Stimulated activated CD4-positive, alpha-beta T cell treated with anti-CD3 and anti-CD28 coated beads, Interleukin-4, amount 100 ng/mL, for 24 hours (primary cell): ENCODE measurements at places on chromosomes 3 and 15.

DNA sequence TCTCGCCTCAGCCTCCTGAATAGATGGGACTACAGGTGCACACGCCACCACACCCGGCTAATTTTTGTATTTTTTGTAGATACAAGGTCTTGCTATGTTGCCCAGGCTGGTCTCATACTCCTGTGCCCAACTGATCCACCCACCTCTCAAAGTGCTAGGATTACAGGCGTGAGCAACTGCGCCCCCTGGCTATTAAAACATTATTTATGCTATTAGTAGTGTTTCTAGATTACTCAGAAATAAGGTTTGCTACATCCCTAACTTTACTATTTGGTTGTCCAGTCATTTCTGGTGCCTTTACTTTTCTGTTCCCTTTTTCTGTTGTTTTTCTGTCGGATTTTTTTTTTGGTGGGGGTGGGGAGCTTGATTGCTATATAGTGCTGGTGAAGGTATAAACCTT lies 393.6 kb upstream of the TPM1 start:
- no peak for DNase-seq

DNA sequence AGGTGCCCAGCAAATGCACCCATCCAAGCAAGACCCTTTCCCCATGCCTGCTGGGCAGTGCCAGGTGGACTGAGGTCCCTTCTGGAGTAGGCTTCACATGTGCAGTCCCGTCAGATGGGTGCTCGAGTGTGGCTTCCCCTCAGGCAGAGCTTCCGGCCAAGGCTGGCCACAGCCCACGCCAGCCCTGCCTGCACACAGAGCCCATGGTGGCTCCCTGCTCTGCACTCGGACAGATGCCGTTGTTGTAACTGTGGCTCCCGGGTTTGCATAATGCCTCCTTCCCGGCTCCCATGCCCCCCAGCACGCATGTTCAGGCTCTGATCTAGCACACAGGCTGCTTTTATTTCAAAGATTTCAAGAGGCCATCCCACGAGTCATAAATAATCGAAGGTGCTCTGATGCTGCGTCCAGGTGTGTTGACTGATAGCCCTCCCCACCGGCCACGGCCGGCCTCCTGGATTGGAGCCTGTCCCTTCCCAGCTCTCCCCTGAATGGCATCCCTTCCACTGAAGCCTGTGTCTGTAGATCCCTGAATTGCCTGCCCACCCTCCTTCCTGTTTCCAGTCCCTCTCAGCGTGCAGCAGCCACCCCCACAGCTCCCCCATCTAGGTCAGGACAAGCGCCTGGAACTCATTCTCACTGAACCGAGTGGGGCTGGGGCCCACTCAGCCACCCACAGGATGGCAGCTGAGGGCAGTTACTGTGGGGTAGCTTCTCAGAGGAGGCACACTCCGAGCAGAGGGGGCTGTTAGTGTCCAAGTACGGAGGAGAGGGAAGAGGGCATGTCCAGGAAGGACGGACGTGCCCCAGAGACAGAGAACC lies 100.0 kb upstream of the LINGO1 start:
- no peak for DNase-seq

DNA sequence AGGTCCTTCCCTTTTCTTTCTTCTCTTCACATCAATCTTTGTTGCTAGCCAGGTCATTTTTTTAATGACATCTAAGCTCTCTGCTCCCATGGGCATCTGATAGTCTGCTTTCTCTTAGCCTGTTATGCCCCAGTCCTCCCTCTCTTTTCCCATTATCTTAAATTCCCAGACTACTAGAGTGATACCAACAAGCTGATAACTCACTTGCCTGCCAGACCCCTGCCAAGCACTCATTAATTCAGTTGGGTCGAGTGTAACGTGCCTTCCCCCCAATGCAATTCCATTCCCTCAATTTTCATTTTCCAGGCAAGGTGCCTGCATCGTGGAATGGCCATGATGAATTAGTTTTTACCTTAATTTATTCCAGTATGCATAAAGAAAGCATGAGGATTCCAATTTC lies 450.8 kb upstream of the ADAMTS9 start:
- DNase-seq: no peak

DNA sequence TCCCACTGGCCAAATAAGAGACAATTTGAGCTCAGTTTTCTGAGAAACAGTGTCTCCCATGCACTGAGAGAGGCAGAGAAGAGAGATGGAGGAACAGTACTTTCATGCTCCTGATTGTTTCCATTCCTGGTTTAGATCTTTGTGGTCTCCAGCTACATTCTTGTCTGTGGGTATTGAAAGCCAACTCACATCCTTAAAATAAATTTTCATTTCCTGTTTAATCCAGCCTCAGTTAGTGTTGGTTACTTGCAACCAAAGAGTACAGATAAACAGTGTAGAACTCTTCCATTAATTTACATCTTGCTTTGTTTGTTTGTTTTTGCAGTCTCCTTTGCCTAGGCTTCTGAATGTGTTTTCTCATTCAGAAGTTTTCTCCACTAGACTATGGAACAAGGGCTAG lies 123.7 kb upstream of the CLSTN2 start:
- DNase-seq: no peak

- no peak for DNase-seq
These were observed 55.7 kb upstream of the NR2E3 start for GRCh38 chr15:71754660-71755059.

GRCh38 chr15:33411596-33412540 lies 101.1 kb downstream of the RYR3 start:
- DNase-seq: no peak

DNA sequence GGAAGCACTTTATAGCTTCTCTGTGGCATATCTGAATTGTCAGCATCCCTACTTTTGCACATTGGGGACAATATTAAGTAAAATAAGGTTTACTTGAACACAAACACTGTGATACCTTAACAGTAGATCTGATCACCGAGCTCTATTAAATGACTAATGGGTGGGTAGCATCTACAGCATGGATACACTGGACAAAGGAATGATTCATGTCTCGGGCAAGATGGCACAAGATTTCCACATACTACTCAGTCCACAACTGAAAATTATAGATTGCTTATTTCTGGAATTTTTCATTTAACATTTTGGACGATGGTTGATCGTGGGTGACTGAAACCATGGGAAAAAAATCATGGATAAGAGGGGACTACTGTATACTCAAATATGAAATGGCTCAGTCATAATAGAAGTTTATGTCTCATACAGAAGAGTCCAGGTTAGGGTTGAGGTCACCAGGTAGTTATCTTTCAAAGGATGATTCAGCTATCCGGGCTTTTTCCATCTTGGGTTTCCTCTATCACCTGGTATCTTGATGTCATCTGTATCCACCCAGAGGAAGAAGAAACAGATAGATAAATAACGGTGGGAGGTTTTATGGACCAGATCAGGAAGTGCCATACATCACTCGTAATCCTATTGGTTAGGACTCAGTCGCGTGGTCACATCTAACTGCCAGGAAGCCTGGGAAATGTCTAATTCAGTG lies 320.0 kb upstream of the RARB start:
- DNase-seq: no peak

- DNase-seq: no peak
These were observed 12.5 kb upstream of the IL16 start for GRCh38 chr15:81184188-81184587.

DNA sequence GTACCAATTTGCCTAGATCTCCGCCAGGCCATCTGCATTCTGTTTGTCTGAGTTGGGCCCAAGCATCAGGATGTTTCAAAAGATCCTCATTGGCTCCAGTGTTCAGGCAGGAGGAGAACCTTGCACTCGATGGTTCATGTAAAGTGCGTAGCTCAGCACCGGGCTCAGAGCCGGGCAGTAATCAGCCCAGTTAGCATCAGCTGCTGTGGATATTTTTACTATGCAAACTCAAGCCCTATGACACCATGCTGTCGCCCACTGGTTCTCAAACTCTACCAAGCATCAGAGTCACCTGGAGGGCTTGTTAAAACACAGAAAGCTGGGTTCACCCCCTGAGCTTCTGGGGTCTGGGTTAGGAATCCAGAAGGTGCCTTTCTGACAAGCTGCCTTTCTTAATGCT lies 310.8 kb downstream of the SHQ1 start:
- no peak for DNase-seq

- DNase-seq: no peak
These were observed 101.1 kb downstream of the RPLP1 start for GRCh38 chr15:69553686-69554085.

GRCh38 chr15:81386947-81387346 lies 12.9 kb upstream of the TMC3 start:
- DNase-seq: no peak

- DNase-seq: no peak
These were observed 323.6 kb downstream of the GABRB3 start for GRCh38 chr15:26449291-26449690.

- no peak for DNase-seq
These were observed 29.8 kb downstream of the DUOX2 start for GRCh38 chr15:45084163-45084562.

DNA sequence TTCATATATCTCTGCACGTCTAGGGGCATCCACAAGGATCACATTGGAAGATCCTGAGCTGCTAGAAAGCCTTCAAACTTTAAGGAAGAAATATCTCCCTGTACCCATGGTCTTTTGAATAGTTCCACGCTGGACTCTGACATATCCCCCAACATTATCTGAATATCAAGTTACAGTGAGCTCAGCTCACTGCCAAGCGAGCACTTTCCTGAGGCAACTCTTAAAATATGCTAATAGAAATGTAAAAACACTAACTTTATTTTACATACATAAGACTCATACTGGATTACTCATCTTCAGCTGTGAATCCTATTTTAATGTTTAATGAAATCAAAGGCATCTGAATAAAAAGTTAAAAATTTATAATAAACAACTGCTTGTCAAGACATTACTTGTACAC lies 420.2 kb upstream of the CCDC54 start:
- no peak for DNase-seq

DNA sequence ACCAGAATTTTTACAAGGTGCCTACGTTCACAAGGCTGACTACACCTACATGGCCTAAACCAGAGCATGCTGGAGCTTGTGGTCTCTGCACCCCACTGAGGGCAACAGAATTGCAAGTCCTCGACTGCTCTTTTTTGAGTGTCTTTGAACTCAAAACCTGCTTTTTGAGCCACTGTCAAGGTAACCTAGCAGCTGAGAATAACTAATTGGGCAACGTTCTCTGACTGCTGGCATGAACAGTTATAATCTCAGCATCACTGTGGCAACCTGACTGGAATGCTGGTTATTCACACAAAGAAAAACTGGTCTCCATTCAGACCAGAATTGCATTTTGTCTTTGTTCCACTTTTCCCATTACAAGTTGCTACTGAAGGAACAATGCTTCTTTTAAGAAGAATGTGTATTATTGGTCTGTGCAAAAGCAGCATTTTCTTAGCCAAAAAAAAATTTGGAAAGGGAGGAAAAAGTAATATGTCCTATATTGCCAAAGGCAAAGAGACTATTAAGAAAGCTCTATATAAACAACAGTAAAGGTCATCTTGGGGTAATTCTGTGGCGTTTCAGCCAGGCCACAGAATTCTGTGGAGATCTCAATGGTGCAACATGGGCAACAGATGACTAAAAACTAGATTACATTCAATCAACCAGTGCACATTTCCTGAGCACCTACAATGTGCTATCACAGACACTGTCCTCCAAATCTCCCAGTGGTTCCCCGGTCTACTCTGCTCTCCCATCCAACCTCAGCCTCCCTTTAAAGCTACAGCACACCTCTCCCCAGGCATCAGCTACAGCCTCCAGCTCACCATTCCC lies 76.8 kb downstream of the TNIK start:
- no peak for DNase-seq

DNA sequence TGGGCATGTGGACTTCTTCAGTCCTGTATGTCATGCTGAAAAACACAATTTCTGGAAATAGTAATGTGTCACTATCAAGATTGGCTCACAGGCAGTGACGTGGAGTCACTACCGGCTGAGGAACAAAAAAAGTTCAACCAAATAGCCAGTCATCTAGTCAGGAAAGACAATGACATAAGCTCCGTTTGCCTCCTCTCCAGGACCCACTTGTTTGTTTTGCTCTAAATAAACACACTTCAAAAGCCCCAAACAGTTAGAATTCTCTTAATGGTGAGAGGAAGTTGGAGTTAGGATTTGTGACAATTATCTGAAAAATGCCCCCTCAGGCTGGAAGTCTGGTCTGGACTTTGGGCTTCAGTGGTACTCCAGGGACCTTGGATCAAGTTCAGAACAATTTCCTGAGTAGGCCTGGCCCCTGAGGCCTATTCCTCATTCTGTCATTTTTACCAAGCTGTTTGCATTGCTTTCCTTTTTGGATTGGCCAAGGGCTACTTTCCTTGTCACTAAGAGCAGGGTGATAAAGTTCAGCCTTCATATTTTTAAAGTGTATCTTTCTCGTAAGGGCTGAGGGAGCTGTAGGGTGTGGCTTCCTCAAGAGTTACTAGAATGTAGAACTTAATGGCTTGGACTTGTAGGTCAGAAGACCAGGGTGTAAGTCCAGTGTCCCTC lies 98.9 kb downstream of the EOMES start:
- DNase-seq: no peak

GRCh38 chr3:42063888-42064287 lies 27.3 kb upstream of the TRAK1 start:
- no peak for DNase-seq

DNA sequence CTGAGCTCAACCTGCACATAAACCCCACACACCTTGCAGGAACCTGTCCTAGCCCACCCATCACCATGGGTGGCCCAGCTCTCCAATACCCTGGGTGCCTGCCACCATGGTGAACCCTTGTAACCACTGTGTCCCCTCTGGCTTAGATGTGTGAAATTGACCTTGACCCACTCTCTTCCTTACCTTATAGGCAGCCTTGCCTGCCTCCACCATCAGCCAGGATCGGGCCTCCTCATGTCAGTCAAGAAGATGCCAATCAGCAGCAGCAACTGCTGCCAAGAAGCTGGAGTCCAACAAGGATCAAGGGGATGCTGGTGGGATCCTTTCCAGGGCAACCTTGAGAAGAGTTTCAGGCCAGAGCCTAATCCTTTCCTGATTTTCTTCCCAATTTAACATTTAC lies 8.8 kb upstream of the CYP11A1 start:
- no peak for DNase-seq
